ENCODE measurements at places on chromosomes 3 and 15. TPM values are rescaled to one million over a fixed set of nuclear protein-coding genes. Genes with fewer than 3 reads are reported as not detected.

TMC3 gene
- not detected for total RNA-seq

CCR8 gene
- 47.6 TPM for total RNA-seq

TM2D3 gene
- total RNA-seq: 51.6 TPM

RGMA gene
- total RNA-seq: not detected

UACA gene
- 0.61 TPM for total RNA-seq

HTR3E gene
- total RNA-seq: not detected

IL12A gene
- total RNA-seq: 1.4 TPM

DNA sequence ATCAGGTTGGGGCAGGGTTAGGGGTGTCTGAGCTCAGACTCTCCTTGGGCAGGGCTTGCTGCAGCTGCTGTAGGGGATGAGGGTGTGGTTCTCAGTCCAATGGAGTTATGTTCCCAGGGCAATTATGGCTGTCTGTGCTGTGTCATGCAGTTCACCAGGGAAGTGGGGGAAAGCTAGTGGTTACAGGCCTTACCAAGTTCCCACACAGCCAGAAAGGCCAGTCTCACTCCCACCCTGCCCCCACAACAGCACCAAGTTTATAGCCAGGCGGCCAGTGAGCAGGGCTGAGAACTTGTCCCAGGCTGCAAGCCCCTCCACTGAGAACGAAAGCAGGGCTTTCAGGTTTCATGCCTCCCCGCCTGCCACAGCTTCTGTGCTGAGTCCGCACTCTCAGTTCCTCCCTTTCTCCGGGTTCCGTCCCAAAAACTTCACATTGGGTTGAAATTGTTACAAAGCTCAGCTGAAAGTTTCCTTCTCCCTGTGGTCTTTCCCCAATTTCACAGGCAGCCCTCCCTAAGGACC lies 19.6 kb upstream of the CPOX start:
- no peaks in the 10 kb centered on the region for H3K4me1 ChIP-seq
- H3K36me3 ChIP-seq: no peaks in the 10 kb centered on the region
- H3K27me3 ChIP-seq: peaks cover 9% of the 10 kb centered on the region
- DNase-seq: no peak
- H3K27ac ChIP-seq: no peak overlapping the region

DNA sequence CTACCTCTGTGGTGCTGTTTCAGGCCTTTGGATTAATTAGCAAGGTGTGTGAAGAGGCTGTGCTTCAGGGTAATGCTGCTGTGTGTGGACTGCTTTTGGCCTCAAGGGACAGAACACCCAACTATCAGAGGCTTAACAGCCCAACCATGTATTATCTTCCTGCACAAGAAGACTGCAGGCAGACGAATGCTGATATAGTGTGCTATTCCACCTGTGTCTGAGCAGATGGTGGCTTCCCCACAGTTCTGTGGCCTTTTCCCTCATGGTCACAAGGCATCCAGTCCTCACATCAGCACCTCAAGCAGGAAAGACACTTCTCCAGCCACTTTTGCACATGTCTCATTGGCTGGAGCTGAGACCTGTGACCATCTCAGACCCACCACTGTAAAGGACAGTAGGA lies 76.6 kb downstream of the CHCHD6 start:
- no peaks in the 10 kb centered on the region for H3K36me3 ChIP-seq
- H3K4me1 ChIP-seq: peaks cover 3% of the 10 kb centered on the region
- no peak overlapping the region for H3K4me3 ChIP-seq
- H3K27me3 ChIP-seq: no peaks in the 10 kb centered on the region
- DNase-seq: no peak

GRCh38 chr3:72440491-72440890 lies 407.8 kb downstream of the SHQ1 start:
- H3K27ac ChIP-seq: no peak overlapping the region
- DNase-seq: no peak
- H3K4me1 ChIP-seq: peaks cover 85% of the 10 kb centered on the region
- no peak overlapping the region for H3K4me3 ChIP-seq

DNA sequence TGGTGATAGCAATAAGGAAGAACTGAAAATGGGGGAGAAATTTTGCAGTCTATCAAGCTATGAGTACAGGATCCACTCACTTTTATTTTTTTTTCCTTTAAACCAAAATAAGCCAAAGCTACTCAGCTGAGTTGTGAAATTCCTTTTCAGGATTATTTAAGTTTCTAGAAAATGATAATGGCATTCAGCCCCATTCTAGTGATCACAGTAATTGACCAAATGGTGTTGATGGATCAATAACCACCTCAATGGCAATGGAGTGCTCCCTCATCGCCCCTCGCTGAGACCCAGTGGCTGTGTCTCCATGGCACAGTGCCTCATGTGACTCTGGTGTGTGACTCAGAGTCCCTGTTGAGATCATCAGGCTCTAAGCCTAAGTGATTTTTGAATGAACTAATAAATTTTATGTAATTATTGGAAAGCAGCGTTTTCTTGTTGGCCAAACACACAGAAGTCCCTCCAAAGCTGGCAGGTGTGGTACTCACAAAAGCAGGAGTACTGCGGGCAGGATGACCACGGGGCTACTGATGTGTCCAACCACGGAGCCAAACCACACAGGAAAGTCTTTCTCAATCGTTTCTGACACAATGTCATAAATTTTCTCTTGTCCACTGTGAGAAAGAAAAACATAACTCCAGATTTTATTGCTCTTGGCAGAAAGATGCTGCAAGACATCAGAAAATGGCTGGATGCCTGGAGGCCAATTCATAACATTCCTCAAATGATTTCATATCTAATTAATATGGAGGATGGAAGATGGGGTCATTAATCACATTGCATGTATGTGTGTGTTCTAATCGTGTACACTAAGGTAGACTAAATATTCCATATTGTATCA lies 14.4 kb upstream of the STARD5 start:
- no peak overlapping the region for H3K27ac ChIP-seq
- no peak overlapping the region for H3K4me3 ChIP-seq
- peaks cover 17% of the 10 kb centered on the region for H3K4me1 ChIP-seq
- DNase-seq: no peak

Data from activated CD8-positive, alpha-beta memory T cell treated with anti-CD3 and anti-CD28 coated beads, Interleukin-2, amount 10 ng/mL, durations not matched to agents 7 days and 5 days (primary cell).